Transverse colon (tissue), 4 donors: ENCODE measurements at places on chromosomes 1 and 21. TPM values are rescaled to one million over a fixed set of nuclear protein-coding genes. Genes with fewer than 3 reads are reported as not detected.

- H3K4me1 ChIP-seq, result no peaks in the 10 kb centered on the region
- no peak for DNase-seq
- no peaks in the 10 kb centered on the region for H3K27me3 ChIP-seq
- H3K4me3 ChIP-seq, result no peak overlapping the region
- H3K27ac ChIP-seq, result no peak overlapping the region
Observed at GRCh38 chr1:216793973-216794372, 70.7 kb upstream of the ESRRG start.

GRCh38 chr1:244104309-244105060 is 53.4 kb downstream of the ZBTB18 start:
- no peak for DNase-seq
- peaks cover 8% of the 10 kb centered on the region for H3K27me3 ChIP-seq
- no peak overlapping the region for H3K4me3 ChIP-seq
- no peaks in the 10 kb centered on the region for H3K4me1 ChIP-seq
- H3K27ac ChIP-seq, result no peak overlapping the region
- H3K36me3 ChIP-seq, result no peaks in the 10 kb centered on the region

DNA sequence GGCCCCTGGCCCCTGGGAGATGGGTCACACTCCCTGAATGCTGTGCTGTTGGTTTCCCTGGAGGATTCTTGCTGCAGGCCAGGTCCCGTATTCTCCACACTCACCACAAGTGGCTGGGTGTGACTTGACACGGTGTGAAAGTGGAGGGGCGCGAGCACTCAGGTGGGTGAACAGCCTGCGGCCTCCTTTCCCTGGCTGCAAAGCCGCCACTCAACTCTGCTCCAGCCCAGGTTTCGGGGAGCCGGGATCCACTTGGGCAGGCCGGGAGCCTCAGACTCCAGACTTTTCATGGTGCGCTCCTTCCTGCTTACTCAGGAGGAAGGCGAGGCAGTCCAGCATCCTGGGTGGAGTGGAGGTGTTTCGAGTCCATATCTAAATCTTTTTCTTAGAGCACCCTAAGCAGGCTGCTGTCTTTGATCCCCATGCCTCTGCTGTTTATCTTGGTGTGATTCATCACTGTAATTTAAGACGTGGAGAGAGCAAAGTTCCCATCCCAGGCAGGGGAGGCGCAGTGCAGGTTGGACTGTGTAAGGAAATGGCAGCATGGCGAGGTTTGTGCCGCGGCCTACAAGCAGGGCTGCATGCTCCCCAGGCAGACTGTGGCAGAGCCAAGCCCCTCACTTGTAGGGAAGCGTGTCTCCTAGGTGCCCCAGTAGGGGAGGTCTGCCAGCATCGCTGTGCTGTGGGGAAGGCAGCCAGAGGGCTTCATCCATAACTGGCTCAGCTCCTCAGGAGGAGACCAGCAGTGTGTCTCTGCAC is 29.6 kb downstream of the VANGL1 start:
- no peak overlapping the region for H3K4me3 ChIP-seq
- peaks cover 32% of the 10 kb centered on the region for H3K4me1 ChIP-seq
- H3K27me3 ChIP-seq, result no peaks in the 10 kb centered on the region
- peak; percentile 58 for DNase-seq
- no peaks in the 10 kb centered on the region for H3K36me3 ChIP-seq

GRCh38 chr1:38613996-38614395 is 245.6 kb downstream of the RRAGC start:
- H3K27ac ChIP-seq, result no peak overlapping the region
- no peak for DNase-seq
- peaks cover 21% of the 10 kb centered on the region for H3K27me3 ChIP-seq
- H3K4me1 ChIP-seq, result no peaks in the 10 kb centered on the region

- H3K4me3 ChIP-seq, result no peak overlapping the region
- H3K27ac ChIP-seq, result no peak overlapping the region
- no peak for DNase-seq
- H3K36me3 ChIP-seq, result no peaks in the 10 kb centered on the region
- no peaks in the 10 kb centered on the region for H3K27me3 ChIP-seq
Observed at GRCh38 chr1:112807117-112807516, 92.0 kb upstream of the PPM1J start.

GRCh38 chr1:209607102-209607794 is 23.7 kb downstream of the CAMK1G start:
- H3K36me3 ChIP-seq, result no peaks in the 10 kb centered on the region
- DNase-seq, result no peak
- no peaks in the 10 kb centered on the region for H3K4me1 ChIP-seq
- H3K27me3 ChIP-seq, result no peaks in the 10 kb centered on the region
- no peak overlapping the region for H3K4me3 ChIP-seq

Gene DNASE2B
- total RNA-seq, result 1.9 TPM
